ENCODE measurements at places on chromosomes 1 and 21.
A peak's percentile ranks its signal among the peaks of the same experiment; 100 is the strongest.

DNA sequence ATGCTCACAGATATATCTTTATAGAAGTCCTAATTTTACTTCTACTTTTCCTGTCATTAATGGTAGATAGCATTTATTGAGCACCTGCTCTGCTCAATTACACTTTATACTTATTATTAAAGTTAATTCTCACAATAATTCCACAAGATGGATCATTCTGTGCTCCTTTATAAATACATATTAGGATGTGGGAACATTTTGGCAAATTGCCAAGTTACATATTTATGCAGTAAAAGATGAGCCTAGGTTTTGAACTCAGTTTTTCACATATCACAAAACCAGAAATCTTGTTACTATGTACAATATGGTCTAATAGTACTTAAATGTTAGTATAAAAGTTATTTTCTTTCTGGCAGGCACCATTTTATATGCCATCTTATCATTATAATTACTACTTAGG lies 895.0 kb upstream of the B3GALT2 start:
- DNase-seq: no peak

DNA sequence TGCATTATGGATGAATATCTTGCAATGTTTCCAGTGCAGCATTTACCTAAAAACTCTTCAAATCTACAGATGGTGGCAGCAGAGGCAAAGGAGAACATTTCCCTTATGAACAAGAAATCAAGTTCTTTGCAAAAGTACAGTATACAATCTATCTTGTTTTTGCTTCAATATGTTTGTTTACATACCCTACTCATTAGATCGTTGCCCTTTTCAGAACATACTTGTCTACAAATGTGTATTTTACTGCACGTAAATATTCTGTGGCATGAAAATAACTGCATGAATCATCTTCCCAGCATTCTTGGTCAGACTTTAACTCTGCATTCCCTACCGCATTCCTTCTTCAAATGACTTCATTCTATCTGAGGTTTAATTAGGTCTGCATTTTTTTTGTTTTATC lies 212.7 kb downstream of the ZP4 start:
- peak; percentile 6 for DNase-seq

DNA sequence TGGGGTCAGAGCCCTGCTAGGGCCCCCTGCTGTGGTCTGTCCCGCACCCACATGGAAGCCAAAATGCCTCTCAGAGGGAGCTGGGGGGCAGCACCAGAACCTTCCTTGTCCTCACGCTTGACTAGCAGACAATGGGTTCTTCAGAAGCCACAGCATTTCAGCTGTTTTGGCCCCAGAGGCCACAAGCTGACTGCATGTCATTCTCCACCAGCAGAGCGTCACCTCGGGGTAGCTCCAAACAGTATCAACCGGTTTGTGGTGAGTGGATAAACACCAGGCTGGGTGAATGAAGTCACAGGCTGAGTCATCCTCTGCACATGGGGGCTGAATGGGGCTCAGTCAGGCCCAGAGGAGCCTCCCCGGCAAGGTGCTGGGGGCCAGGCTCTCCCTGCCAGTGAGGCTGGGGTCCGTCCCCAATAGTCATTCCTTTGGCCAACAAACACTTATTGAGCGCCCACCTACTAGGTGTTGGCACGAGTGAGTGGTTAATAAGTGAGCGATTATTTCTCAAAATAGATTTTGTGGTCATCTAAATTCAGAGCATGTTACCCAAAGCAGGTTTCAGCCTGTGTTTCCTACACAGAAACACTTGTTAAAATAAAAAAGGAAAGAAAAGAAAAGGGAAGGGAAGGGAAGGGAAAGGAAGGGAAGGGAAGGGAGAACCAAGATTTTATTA lies 9.1 kb downstream of the OLIG1 start:
- no peak for DNase-seq

- no peak for DNase-seq
Observed at GRCh38 chr1:107254306-107254705, 113.5 kb downstream of the NTNG1 start.

DNA sequence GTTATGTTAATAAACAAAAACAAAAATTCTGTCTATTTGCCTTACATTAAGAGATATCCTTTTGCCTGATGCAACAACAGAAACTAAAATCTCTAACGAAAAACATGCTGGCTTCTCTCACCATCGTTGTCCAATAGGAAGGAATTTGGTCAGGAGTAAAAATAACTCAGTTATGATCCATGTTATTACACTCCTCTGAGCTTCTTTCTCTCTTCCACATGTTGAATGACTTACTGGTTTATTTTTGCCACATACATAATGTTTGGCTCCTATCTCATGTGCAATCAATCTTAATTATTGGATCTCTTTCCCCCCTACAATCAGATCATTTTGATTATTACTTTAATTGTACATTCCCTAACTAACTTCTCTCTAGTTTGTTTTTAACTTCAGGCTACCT lies 688.4 kb downstream of the USP25 start:
- no peak for DNase-seq

GRCh38 chr1:71850936-71851335 lies 431.4 kb downstream of the NEGR1 start:
- no peak for DNase-seq

GRCh38 chr1:116167625-116168276 lies 56.6 kb downstream of the MAB21L3 start:
- DNase-seq: no peak
